ENCODE measurements at places on chromosomes 1 and 21. TPM values are rescaled to one million over a fixed set of nuclear protein-coding genes. Genes with fewer than 3 reads are reported as not detected.

OLFML2B gene
- not detected for total RNA-seq

DNALI1 gene
- total RNA-seq = not detected

ADAMTS5 gene
- not detected for total RNA-seq

OR2M7 gene
- not detected for total RNA-seq

RGS13 gene
- total RNA-seq = 0.23 TPM

MYBPHL gene
- not detected for total RNA-seq

GBP1 gene
- total RNA-seq = 4.8 TPM

AMY2B gene
- total RNA-seq = 3.7 TPM

B3GALT5 gene
- total RNA-seq = 0.08 TPM

OR2T29 gene
- 3.4 TPM for total RNA-seq

SLC45A1 gene
- total RNA-seq = 0.29 TPM

CYP4A22 gene
- not detected for total RNA-seq

PRR9 gene
- not detected for total RNA-seq

RAB3B gene
- 0.21 TPM for total RNA-seq
